ENCODE measurements at places on chromosomes 3 and 15.
A peak's percentile ranks its signal among the peaks of the same experiment; 100 is the strongest.

DNA sequence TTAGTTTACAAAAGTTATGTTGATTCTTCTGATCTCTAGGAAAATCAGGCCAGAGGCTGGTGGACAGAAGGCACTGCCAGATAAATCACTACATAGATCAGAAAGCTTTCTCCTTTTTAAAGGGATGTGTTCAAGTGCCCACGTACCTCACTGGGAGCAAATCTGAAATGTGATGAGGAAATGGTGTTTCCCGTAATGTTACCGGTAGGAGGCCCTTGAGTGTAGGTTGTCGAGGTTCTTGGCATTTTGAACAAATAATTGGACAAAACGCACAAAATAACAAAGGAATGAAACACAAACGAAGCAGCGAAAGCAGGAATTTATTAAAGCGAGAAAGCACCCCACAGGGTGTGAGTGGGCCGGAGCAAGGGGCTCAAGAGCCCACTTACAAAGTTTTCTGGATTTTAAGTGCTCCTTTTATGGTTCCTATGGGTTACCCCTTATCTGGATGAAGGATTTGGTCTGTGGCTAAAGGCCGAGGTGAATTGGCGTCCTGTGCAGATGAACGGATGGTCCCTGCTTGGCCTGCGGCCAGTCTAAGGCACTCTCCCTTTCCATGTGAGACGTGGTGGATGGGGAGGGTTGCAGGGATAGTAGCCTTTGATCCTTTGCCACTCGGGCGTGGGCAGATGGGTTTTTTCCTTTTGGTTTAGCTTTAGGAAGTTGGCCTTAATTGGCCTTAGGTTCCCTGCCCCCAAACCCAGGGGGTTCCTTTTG is 1.0 kb downstream of the SNX1 start:
- DNase-seq: no peak

DNA sequence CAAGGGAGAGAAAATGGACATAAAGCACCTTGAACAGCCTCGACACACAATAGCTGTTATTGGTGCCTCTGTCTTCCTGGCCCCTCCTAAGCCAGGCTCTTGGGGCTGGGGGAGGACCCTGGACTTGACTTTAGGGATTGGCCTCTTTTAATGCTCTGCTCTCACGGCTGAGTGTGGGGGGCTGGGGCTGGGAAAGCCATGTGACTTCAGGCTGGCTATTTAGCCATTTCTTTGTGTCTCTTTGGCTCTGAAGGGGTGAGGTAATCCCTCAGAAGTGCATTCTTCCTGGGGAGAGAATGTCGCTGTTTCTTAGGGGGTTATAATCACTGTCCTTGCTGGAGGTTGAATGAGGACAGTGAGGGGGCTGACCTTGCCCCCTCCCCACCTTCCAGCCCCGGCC is 26.2 kb downstream of the MAGEF1 start:
- DNase-seq: no peak

DNA sequence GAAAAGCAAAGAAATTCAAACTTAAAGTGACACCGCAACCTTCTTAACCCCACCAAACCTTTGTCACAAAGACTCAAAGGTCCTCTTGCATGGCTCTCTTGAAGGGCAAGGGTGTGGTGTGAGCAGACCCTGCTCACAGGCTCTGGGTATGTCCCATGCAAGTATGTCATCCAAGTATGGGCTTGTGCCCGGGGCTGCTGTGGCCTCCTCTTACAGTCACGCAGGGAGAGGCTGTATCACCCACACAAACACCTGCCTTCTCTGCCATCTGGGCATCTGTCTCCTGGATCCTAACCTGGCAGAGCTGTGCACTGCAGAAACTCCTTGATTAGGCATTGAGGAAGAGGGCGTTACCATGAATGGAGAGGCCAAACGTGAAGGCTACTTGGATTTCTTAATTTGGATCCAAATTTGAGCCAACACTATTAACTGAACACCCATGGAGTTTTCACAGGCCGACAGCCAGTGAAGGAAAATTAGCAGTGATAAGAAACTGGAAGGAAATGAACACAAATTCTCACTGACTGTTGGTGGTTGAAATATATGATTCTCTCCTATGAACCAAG is 146.6 kb downstream of the DUT start:
- DNase-seq: no peak

- DNase-seq: no peak
These were observed 4.4 kb upstream of the GPX1 start for GRCh38 chr3:49362561-49362960.

- DNase-seq: no peak
These were observed 12.2 kb downstream of the ZDHHC3 start for GRCh38 chr3:44963571-44964325.

DNA sequence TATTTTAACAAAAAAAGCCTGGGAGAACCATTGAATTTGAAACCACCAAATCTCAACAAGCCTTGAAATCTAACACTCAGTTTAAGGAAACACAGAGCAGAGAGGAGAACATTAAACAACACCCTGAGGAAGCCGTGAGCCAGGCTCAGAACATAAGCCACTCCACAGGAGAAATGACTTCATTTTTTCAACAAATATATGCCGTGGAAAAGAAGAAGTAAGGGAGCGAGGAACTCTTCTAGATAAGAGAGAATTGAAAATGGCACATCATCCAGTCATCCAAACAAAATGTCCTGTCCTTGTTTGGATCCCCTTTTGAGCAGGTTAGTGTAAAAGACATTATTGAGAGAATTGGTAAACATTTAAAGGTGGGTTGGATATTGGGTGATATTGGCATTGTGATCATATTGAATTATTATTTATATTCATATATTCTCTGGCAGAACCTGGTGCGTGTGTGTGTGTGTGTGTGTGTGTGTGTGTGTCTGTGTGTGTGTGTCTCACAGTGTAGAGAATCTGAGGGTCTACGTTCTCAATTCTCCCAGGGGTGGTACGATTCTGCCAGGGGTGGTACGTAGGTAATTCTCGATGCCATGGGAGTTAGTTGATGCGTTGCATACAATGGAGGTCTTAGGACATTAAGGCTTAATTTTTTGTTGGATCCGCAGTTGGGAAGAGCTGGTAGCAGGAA is 94.4 kb downstream of the ST6GAL1 start:
- DNase-seq: no peak

DNA sequence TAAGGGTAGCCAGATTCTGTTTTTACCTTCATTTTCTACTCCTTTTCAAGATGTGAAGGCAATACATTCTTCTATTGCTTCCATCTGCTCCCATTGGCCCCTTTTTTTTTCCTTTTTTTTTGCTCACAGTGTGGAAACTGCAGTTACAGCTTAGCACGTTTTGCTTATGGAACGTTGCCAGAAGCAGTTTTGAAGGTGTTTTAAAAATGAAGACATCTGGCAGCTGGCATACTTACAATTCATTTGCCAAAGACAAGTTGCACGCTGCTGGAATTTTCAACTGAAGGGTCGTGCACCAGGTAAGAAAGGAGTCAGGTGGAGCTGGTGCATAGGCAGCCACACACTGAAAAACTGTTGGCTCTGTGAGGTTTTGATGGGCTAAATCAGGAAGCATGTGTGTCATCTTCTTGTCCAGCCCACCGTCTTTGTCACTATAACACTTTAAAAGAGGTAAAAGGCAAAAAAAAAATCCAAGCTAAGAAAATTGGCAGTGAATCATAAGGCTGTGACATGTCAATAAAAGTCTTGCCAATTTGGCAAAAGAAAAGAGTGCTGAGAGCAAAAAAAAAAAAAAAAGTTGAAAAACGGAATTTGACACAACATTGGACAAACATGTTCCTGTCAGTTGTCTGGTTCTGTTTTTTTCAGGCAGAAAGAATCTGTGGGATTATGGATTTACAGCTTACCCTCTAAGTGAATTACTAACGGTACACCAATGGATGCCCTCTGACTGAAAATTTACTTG is 225.4 kb upstream of the SOX2 start:
- DNase-seq: no peak

GRCh38 chr3:29284497-29284896 is 3.6 kb downstream of the RBMS3 start:
- no peak for DNase-seq

GRCh38 chr3:105366326-105367062 is at the start of gene ALCAM:
Gene ALCAM (plus strand): TSS chr3:105366909.
- peak; percentile 58 for DNase-seq

GRCh38 chr3:135907422-135908165 is 57.9 kb upstream of the PPP2R3A start:
- no peak for DNase-seq

GRCh38 chr3:157257101-157257500 is 97.2 kb upstream of the CCNL1 start:
- no peak for DNase-seq

GRCh38 chr3:153528473-153528872 is 366.4 kb downstream of the RAP2B start:
- no peak for DNase-seq

- no peak for DNase-seq
These were observed 433.6 kb upstream of the DPH6 start for GRCh38 chr15:35979608-35980007.

DNA sequence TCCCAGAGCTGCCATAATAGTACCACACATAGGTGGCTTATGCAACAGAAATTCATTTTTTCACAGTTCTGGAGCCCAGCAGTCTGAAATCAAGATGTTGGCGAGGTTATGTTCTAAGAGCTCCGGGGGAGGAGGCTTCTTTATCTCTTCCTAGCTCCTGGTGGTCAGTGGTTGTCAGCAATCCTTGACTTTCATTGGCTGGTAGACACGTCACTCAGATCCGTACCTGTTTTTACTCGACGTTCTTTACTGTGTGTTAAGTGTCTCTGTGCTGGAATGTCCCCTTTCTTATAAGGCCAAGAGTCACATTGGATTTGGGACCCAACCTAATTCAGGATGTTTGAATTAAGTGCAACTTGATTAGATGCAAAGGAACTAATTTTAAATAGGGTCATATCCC is 218.5 kb upstream of the CNTN3 start:
- DNase-seq: no peak

DNA sequence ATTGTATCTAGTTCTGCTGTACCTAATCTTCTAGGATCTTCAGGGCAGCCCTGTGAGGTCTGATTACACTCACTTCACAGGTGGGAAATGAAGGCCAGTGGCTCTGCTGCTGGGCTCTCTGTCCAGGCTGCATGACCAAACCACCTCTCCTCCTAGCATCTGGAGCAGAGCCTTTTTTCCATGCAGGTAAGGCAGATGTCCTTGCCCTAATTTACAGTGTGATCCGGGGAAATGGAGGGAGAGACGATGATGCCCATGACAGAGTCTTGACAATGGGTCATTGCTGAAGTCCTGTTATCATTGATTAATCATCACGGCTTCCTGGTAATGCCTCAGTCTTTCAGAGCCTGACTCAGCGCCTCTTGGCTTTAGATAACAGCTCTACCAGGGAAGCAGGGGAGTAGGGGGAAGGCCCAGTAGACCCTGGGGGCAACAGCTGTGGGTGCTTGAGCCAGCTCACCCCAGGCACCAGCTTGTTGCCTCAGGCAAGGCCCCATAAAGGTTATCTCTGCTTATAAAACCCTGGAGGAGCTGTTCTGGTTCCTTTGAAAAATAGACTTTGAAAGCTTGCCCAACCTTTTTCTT is 153.4 kb downstream of the GABRG3 start:
- DNase-seq: no peak

- DNase-seq: no peak
These were observed 99.7 kb downstream of the RARB start for GRCh38 chr3:25527801-25528200.

- DNase-seq: no peak
These were observed 9.5 kb upstream of the KNSTRN start for GRCh38 chr15:40372981-40373380.

DNA sequence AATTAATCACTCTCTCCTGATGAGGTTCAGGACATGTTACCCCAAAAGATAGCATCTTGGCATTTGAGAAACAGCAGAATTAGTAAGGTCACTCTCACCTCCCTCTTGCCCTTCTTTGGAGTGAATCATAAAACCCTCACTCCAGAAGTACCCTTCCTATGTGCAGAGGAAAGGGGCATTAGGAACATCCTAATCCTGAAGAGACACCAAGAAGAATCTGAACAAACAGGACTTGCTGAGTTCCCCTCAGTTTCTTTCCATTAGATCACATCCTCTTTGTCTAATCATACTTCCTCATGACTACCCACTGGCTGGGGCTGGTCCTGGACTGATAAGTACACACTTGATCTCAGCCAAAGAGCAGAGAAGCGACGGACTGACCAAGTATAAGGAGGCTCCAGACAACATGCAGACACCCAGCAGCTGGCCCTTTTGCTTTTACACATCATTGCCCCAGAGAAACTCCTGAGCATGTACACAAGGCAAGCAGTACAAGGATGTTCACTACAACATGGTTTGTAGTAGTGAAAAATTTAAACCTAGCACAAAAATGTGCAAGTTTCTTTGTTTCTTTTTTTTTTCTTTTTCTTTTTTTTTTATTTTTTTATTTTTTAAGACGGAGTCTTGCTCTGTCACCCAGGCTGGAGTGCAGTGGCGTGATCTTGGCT is 15.0 kb upstream of the TM6SF1 start:
- DNase-seq: no peak

GRCh38 chr3:10269443-10269842 is 21.2 kb downstream of the TATDN2 start:
- no peak for DNase-seq

DNA sequence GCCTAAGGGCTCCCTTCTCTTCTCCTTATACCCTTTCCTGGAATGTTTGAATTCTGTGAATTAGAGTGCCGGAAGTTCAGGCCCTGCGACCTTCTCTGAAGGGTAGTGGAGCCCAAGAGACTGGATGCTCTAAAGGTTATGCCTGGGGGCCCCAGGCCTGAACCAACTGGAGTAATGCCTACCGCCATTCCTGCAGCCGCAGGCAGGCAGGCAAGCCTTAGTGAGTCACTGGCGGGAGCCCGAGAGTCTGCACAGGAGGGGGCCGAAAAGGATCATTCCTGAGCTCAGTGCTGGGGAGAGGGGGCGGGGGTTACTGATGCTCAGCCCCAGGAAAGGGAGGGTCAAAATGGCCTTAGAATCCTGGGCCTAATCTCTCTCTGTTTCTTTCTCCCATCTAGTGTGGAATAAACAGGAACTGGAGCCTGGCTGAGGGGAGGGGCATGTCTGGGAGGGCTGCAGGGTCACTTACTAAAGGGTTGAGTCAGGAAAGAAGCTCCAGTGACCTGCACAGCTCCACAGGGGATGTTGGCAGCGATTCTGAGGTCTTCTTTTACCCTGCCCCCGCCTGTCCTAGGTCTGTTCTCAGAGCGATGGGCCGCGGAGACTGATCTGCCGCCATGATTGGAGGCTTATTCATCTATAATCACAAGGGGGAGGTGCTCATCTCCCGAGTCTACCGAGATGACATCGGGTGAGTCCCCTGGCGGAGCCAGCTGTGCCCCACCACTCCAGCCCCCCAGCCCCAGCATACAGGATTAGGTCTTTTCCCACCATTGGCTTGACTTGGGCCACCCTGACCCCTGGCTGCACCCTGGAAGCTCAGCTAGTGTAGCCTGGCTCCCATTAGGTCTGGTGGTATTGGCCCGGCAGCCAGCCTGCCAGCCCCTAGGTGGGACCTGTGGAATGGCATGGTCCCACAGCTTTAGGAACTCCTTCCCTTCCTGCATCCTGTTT is 2.0 kb downstream of the AP2M1 start:
- DNase-seq: no peak

- DNase-seq: no peak
These were observed 4.3 kb downstream of the EPHB1 start for GRCh38 chr3:134799393-134799792.

- DNase-seq: no peak
These were observed 829 bp downstream of the RNF7 start for GRCh38 chr3:141738891-141739363.

- no peak for DNase-seq
These were observed 87.7 kb upstream of the HACD2 start for GRCh38 chr3:123672429-123673146.

GRCh38 chr3:56822501-56822900 is 20.8 kb upstream of the ARHGEF3 start:
- DNase-seq: no peak

All from stimulated activated CD8-positive, alpha-beta memory T cell treated with anti-CD3 and anti-CD28 coated beads, Interleukin-4, amount 100 ng/mL, for 1 hour (primary cell).